ENCODE measurements at places on chromosomes 7 and 10.

DNA sequence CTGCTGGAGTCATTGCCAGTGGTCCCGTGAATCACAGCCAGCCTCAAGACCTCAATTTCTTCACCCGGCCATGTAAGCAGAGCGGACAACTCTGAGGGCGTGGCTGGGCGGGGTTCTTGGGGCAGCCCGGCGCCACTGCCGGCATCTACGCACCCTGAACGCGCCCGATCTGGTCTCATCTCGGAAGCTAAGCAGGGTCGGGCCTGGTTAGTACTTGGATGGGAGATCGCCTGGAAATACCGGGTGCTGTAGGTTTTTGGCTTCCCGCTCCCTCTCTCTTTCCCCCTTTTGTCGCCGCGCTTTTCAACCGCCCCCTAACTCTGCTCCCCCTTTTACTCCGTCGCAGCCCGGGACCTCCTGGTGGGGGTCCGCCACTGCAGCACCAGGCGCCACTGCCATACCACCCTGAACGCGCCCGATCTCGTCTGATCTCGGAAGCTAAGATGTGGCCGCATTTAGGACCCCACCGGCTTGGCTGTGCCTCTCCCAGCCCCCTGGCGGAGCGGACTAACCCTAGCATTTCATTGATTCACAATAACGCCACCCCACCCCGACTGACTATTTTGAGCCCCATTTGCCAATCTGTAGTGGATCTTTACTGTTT, 25.3 kb downstream of the GARIN1A start:
- peak; percentile 65 for DNase-seq

DNA sequence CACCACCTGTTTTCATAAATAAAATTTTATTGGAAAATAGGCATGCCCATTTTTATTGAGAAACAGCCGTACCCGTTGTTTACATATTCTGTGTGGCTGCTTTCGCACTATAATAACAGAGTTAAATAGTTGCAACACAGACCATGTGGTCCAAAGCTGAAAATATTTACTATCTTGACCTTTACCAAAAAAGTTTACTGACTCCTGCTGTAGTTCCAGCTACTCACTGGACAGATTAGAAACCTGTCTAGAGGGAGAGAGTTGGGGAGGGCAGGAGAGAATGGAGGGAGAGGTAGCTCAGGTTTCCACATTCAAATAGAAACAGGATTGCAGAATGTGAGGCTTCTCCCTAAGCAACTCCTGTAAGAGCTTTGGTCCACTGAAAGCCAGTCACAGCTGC, 55.1 kb upstream of the GLCCI1 start:
- DNase-seq, result no peak

GRCh38 chr10:3169271-3169670, 3.3 kb downstream of the PITRM1 start:
- DNase-seq, result no peak

DNA sequence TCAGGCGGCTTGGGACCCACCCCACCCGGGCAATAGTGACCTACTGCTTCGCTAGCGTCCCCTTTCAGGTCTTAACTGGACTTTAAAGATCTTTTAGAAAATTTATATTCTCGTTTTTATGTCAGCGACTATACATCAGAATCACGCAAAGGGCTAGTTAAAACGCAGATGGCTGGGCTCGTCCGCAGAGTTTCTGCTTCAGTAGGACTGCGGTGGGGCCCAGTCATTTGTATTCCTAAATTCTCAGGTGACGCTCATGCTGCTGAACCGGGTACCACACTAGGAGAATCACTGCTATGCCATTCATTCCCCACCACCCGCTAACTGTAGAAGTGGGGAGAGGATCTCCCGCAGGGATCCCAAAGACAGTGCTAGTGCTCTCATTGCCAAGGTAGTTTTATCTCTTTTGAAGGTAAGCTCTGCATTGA, 12.0 kb upstream of the SP8 start:
- DNase-seq, result no peak

DNA sequence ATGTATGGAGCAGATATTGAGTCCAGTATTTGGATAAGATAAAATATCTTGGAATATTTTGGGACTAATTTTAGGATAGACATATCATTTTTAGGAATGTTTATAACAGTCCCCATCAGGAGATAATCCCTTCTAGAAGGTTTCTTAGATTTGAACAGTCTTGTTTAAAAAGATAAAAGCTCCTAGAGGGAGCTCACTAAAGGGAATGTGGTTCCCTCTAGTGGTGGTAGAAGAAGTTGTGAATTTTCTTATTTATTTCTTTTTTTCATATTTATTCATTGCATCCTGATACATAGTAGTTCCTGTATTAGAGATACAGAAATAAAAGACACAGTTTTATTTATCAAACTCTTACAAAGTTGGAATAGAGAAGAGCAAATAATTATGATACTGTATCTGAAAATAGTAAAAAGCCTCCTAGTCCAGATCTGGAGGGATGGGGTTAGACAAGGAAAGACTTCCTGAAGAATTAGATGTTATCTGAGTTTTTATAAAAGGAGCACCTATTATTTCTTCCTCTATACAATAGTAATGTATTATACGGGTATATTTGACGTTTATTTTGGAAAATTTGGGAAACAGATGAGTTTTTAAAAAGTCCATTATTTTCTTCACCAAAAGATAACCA, 24.5 kb upstream of the KLF14 start:
- DNase-seq, result no peak

DNA sequence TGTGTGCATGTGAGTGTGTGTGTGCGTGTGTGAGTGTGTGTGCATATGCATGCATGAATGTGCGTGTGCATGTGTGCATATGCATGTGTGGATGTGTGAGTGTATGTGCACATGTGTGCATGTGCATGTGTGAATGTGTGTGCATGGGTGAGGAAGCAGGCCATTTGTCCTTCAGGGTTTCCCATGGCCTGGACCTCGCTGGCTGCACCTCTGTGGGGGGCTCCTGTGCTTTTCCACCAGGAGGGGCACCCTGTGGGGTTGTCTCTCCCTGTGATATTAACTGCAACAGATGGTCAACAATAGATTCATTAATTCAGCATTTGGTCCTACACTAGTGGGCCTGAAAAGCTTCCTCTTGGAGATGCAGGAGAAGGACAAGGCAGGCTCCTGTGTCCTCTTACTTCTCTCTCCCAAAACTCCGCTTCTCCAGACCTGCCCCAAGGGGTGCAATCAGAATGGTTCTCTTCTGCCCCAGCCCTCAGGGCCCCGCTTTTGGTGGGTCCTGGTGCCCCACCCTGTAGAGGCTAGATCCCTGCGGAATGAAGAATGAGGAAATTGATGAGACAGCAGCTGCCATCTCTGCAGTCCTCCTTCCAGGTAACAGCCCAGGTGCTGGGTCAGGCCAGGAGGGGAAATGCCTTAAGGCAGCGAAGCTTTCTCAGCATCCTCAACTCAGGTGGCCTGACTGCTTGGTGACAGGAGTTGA, 41.5 kb upstream of the NUB1 start:
- DNase-seq, result no peak

DNA sequence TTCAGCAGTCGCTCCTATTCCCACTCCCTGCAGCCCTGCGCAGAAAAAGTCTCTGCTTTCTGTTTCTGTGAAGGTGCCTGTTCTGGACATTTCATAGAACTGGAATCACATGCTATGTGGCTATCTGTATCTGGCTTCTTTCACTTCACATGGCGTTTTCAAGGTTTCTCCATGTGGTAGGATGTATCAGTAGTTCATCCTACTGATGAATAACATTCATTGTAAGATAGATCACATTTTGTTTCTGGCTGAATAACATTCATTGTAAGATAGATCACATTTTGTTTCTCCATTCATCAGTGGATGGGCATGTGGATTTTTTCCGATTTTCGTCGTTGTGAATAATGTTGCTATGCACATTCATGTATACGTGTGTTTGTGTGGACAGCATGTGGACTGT, 44.5 kb downstream of the HSPA12A start:
- no peak for DNase-seq

- DNase-seq, result no peak
Observed at GRCh38 chr10:25483999-25484398, 309.2 kb downstream of the GPR158 start.

DNA sequence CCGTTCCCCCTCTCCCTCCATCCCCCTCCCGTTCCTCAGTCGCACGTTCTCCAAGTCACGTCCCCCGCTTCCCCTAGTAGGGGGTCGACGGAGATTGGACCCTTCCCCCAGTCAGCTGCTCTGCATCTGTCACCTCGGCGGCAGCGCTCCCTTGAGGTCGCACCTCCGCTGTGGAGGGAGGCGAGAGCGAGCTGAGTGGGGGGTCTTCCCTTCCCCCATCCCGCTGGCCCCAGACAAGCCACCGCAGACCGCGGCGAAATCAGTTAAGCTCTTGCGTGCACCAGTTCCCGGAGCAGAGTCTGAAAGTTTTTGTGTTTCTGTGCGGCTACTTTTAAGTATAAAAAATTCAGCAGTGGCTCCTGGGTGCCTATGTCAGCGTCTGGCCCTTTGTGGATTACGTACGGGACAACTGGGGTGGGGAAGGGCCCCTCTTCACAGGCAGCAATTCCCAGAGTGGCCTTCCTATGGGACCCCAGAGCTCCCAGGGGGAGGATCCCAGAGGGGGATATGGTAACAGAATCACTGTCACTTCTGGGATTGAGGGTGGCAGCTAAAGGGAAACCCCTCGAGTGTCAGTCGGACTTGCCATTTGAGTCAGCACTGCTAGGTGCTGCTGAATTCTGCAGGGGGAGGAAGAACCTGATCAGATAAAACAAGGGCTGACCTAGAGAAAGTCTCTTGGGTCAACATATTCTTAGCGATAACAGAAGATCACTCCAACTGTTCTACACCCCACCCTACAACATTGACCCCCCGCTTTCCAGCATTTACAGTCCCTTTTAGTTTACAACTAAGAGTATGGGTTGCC, 12.5 kb upstream of the DDIT4 start:
- DNase-seq, result peak; percentile 91

DNA sequence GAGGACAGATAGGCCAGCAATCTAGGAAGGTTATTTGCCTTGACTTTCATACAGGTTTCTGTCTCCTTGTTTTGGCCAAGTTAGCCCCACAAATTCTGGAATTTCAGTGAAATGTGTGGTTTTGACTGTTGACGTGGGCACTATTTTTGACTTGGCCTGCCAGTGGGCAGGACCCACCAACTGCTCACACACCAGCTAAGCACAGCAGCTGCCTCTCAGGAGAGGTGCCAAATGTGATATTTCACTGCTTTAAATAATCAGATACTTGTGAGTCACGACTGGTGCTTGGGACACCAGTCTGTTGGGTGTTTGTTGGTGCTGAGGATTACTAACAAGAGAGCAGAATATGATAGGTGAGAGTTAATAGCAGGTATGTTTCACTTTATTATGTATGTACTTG, 409.7 kb upstream of the MTPN start:
- DNase-seq, result no peak

DNA sequence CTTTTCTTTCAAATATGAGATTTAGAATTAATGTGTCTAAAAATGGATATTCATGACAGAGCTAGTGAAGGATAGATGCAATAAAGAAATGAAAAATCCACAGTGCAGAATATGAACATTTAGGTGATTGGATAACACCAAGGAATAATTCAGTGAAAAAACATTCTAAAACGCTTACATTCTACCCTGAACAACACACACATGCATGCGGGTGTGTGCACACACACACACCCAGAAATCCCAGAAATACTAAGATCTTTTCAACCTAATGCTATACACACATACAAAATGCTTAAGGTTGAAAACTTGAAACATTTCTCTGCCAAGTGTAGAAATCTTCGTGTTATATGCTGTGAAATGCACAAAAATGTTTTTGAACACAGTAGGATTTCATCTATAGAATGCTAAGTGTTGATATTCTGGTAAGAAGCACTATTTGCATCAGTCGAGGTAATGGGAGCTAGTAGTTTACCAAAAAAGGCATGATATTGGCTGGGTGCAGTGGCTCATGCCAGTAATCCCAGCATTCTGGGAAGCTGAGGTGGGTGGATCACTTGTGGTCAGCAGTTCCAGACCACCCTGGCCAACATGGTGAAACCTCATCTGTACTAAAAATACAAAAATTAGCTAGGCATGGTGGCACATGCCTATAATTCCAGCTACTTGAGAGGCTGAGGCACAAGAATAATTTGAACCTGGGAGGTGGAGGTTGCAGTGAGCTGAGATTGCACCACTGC, 600.6 kb downstream of the PHTF2 start:
- no peak for DNase-seq

- DNase-seq, result no peak
Observed at GRCh38 chr7:122717356-122718089, 14.8 kb upstream of the RNF148 start.

GRCh38 chr7:537911-538634, 18.4 kb upstream of the PDGFA start:
- DNase-seq, result no peak

GRCh38 chr7:74138334-74138867, 35.8 kb upstream of the EIF4H start:
- DNase-seq, result no peak

- no peak for DNase-seq
Observed at GRCh38 chr7:135712182-135712782, 15.7 kb downstream of the SLC13A4 start.

DNA sequence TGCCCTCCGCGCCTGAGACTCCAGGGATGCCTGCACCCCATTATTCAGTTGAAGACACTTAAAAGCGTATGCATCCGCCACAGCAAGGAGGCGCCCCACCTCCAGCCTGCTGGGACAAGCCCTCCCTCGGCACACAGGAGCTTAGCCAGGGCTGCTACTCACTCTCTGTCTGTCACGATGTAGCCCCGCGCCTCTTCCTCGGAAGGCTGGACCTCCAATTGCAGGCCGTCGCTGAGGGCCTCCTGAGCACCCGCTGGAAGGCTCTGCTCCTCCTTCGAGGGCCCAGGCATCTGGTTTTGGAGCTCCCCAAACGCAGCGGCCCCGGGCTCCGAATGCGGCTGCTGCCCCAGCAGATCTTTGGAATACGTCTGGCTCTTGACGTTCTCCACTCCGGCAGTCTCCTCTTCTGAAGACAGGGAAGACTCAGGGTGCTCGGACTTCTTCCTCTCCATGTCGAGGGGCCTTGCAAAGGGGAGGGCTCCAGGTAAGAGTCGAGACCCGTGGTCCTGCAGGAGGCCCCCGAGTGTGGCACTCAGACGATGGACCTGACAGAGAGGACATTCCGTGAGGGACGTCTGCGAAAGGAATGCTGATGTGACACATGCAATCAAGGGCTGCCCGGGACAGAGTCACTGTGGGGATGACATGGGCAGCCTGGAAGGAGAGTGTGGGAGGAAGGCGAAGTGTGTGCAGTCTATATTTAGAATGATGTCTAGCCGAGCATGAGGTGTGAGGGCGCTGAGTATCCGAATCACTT, 453.9 kb downstream of the PTPRN2 start:
- no peak for DNase-seq

- DNase-seq, result no peak
Observed at GRCh38 chr10:22803261-22803885, 89.0 kb upstream of the PIP4K2A start.

- DNase-seq, result no peak
Observed at GRCh38 chr7:40847921-40848320, 713.1 kb downstream of the SUGCT start.

GRCh38 chr10:124273141-124273540, 145.6 kb downstream of the OAT start:
- no peak for DNase-seq

DNA sequence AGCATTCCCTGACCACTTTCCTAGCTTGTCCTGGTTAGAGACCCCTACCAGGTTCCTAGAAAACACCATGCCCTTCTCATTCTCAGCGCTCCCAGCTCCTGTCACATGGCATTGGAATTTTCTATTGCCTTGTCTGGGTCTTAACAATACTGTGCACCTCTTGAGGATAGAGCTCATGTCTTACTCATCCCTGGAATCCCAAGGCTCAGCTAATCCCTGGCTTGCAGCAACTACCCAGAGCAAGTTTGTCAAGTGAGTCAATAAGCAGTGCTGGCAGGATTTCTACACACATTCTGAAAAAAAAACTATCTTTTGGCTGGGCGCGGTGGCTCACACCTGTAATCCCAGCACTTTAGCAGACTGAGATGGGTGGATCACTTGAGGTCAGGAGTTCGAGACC, 11.7 kb upstream of the PRDX3 start:
- no peak for DNase-seq
